ENCODE measurements at places on chromosomes 11 and 22. TPM values are rescaled to one million over a fixed set of nuclear protein-coding genes. Genes with fewer than 3 reads are reported as not detected.

The KCNJ4 gene
- total RNA-seq: not detected

The NOL12 gene
- total RNA-seq: 37.0 TPM

The PLXNB2 gene
- total RNA-seq: 133 TPM

The UNC93B1 gene
- 79.7 TPM for total RNA-seq

The IGSF22 gene
- total RNA-seq: not detected

The KLHDC7B gene
- 1.7 TPM for total RNA-seq

The APBB1 gene
- total RNA-seq: 11.0 TPM

The PGA4 gene
- not detected for total RNA-seq

The MMP20 gene
- 0.13 TPM for total RNA-seq

The LINC01488 gene
- total RNA-seq: not detected

DNA sequence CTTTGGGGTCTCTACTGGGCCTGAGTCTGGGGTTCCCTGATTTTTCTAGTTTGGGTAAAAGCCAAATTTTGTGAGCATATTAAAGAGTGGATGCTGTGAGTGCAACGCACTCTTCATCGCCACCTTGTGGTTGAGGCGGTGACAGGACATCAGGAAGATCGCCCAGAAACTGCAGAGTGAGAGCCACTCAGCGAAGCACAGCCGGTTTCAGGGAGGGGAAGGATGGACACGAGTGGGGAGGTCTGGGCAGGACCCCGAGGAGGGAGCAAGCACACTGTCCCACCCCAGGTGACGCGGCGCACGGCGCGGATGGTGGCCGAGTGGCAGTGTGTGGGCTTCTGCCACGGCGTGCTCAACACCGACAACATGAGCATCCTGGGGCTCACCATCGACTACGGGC, 9.1 kb downstream of the SELENOO start:
- DNase-seq: no peak

- no peak for DNase-seq
Observed at GRCh38 chr11:10637731-10638151, 55.8 kb downstream of the IRAG1 start.

GRCh38 chr11:13140873-13141655, 131.9 kb downstream of the RASSF10 start:
- no peak for DNase-seq

- no peak for DNase-seq
Observed at GRCh38 chr22:31173386-31174145, 13.6 kb downstream of the RNF185 start.

- DNase-seq: peak; percentile 77
Observed at GRCh38 chr11:117096201-117096991, 1.8 kb downstream of the SIK3 start.

GRCh38 chr22:48757985-48758561, 1069.6 kb downstream of the BRD1 start:
- no peak for DNase-seq

- no peak for DNase-seq
Observed at GRCh38 chr11:44674809-44675208, 52.0 kb upstream of the TSPAN18 start.

DNA sequence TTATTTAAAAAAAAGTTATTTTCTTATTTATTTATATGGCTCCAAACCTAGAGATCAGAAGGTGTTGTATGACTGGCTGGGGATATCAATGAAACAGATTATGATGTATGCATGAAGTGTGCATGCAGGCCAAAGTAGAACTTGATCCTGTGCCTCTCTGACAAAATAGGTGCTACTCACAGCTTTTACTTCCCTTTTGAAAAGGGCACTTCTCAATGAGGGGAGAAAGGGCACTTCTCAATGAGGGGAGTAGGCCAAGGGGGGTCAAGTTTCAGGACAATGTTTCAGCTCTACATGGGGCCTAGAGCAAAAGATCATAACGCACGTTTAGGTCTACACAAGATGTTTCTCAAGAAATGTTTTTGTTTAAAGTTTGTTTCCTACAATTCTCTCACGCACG, 397.5 kb downstream of the ETS1 start:
- no peak for DNase-seq

GRCh38 chr11:68454767-68455166, 5.8 kb upstream of the PPP6R3 start:
- DNase-seq: no peak

DNA sequence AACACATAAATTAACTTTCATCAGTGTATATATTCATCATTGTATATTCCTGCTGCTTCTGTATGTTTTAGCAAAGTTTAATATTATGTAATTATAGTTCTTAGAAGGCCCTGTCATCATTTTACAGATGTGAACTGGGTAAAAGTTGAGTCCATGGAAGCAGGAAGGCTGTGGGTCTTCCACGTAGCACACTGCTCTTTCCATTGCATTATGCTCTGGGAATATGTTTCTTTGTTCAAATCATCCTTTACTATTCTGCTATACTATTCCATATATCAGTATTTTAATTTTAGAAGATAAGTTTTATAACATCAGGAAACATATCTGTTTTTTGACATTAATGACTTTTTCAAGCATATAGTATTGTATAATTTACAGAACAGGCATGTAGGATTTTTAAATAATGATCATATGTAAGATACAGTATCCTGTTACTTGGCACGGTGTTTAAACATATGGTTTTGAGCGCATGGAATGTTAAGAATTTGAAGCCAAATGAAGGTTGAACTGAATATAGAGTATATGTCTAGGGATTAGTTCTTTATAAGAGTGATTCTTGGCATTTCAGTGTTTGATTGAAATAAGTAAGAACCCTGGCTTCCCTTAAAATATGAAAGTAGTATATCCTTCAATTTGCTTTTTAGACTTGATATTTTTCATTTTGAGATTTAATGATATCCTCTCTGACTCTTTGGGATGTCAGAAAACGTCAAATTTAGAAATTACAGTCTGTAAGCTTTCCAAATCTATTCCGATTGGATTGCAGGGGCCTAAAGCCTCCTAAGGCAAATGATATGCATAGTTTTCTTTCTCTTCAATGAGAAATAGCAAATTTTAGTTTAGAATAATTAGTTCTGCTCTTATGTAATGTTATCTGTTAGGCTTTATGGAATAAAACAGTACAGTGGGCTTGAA, 8.6 kb downstream of the CCDC81 start:
- DNase-seq: no peak

Data from GM12878 (cell line).